ENCODE measurements at places on chromosomes 2 and 18. TPM values are rescaled to one million over a fixed set of nuclear protein-coding genes. Genes with fewer than 3 reads are reported as not detected.

The ERFE gene
- 2.1 TPM for total RNA-seq

The KCNG3 gene
- total RNA-seq: 16.5 TPM

The MAP3K19 gene
- total RNA-seq: not detected

The HOXD13 gene
- not detected for total RNA-seq

The GPR17 gene
- total RNA-seq: 0.35 TPM

DNA sequence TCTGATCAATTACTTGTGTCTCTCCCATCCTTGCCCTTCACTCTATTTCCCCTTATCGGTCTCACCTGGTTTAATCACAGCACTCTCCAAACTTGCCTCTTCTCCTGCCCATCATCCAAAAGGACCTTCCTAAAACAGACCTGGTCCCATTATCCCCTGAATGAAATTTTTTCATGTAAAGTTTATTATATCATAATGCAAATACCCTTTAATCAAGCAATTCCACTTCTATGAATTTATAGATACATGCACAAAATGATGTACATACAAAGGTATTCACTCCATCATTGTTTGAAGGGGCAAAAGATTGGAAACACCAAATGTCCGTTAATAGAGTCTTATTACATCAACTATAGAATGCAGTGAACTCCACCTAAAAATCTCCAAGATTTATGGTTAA lies 88.1 kb upstream of the PKDCC start:
- H3K36me3 ChIP-seq: no peaks in the 10 kb centered on the region
- H3K27ac ChIP-seq: no peak overlapping the region
- H3K4me1 ChIP-seq: peaks cover 6% of the 10 kb centered on the region
- H3K27me3 ChIP-seq: no peaks in the 10 kb centered on the region
- DNase-seq: no peak
- no peak overlapping the region for H3K4me3 ChIP-seq

GRCh38 chr2:185375731-185376130 lies 362.9 kb upstream of the FSIP2 start:
- no peak overlapping the region for H3K4me3 ChIP-seq
- H3K36me3 ChIP-seq: no peaks in the 10 kb centered on the region
- DNase-seq: no peak
- no peak overlapping the region for H3K27ac ChIP-seq

- DNase-seq: no peak
- H3K27me3 ChIP-seq: no peaks in the 10 kb centered on the region
- H3K4me3 ChIP-seq: no peak overlapping the region
Observed at GRCh38 chr2:126921066-126921465, 22.4 kb downstream of the TEX51 start.

GRCh38 chr18:57910817-57911216 lies 107.7 kb upstream of the ATP8B1 start:
- DNase-seq: peak; percentile 73
- H3K4me1 ChIP-seq: no peaks in the 10 kb centered on the region
- no peaks in the 10 kb centered on the region for H3K27me3 ChIP-seq
- H3K36me3 ChIP-seq: no peaks in the 10 kb centered on the region

DNA sequence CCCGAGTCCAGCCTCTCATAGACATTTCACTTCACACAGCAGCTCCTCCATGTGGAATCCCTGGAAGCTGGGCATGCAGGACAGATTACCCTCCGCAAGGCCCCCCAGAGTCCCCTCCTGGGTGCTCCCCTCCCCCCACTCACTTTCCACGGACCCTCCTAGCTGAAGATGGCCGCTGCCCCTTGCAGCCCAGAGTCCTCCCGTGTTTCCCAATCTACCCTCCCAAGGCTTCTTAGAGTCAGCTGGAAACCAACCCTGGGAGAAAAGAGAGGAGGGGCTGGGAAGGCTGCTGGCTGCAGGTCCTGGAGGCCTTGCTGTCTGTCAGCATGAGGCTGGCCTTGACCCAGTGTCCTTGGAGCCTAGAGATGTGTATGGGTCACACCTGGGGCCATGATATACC lies 49.0 kb upstream of the HAAO start:
- H3K27ac ChIP-seq: no peak overlapping the region
- H3K27me3 ChIP-seq: no peaks in the 10 kb centered on the region
- no peak for DNase-seq
- H3K4me1 ChIP-seq: no peaks in the 10 kb centered on the region

DNA sequence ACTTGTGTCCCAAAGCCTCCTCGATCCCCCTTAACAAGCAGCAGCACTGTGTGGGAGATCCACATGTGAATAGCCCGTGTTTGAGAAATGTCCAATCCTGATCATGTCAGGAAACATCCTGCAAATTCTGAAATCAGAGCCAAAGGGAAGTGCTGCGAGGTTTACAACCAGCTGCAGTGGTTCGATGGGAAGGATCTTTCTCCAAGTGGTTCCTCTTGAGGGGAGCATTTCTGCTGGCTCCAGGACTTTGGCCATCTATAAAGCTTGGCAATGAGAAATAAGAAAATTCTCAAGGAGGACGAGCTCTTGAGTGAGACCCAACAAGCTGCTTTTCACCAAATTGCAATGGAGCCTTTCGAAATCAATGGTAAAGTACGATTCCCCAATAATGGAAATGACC lies at the start of gene MARCO:
TSS of gene MARCO (plus strand) at position 164 of the 400 bp plus-strand sequence. CDS start at position 271, 107 bp downstream.
- DNase-seq: no peak
- H3K27ac ChIP-seq: no peak within 1 kb of the TSS
- H3K4me1 ChIP-seq: no peaks in the 10 kb centered on the region

DNA sequence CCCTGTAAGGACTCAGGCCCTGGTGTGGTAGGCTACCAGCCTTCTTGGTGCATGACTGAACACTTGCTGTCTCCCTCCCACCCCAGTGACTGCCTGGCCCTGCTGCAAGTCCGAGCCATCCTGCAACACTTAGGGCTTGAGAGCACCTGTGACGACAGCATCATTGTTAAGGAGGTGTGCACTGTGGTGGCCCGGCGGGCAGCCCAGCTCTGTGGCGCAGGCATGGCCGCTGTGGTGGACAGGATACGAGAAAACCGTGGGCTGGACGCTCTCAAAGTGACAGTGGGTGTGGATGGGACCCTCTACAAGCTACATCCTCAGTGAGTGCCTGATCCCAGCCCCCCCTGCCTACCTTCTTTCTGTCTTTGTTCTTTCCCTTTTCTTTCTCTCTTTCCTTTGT lies 55.2 kb downstream of the HK2 start:
- H3K36me3 ChIP-seq: peaks cover 100% of the 10 kb centered on the region
- H3K27me3 ChIP-seq: no peaks in the 10 kb centered on the region
- DNase-seq: no peak
- no peak overlapping the region for H3K27ac ChIP-seq

- no peak overlapping the region for H3K27ac ChIP-seq
- DNase-seq: no peak
- no peaks in the 10 kb centered on the region for H3K27me3 ChIP-seq
- H3K36me3 ChIP-seq: peaks cover 21% of the 10 kb centered on the region
Observed at GRCh38 chr2:189841019-189841418, 56.8 kb downstream of the PMS1 start.

GRCh38 chr2:128564131-128564530 lies 245.5 kb upstream of the HS6ST1 start:
- no peak overlapping the region for H3K4me3 ChIP-seq
- no peak for DNase-seq
- H3K4me1 ChIP-seq: no peaks in the 10 kb centered on the region
- no peaks in the 10 kb centered on the region for H3K27me3 ChIP-seq
- no peak overlapping the region for H3K27ac ChIP-seq

- no peaks in the 10 kb centered on the region for H3K27me3 ChIP-seq
- DNase-seq: peak; percentile 29
- H3K4me1 ChIP-seq: no peaks in the 10 kb centered on the region
- no peak overlapping the region for H3K4me3 ChIP-seq
- H3K27ac ChIP-seq: no peak overlapping the region
Observed at GRCh38 chr2:119426801-119427395, 4.8 kb upstream of the TMEM37 start.

GRCh38 chr2:195520671-195521155 lies 136.3 kb upstream of the SLC39A10 start:
- H3K36me3 ChIP-seq: peaks cover 7% of the 10 kb centered on the region
- DNase-seq: no peak
- no peaks in the 10 kb centered on the region for H3K4me1 ChIP-seq

- H3K4me3 ChIP-seq: no peak overlapping the region
- H3K36me3 ChIP-seq: peaks cover 8% of the 10 kb centered on the region
- H3K4me1 ChIP-seq: no peaks in the 10 kb centered on the region
Observed at GRCh38 chr2:7017671-7018281, 100.6 kb downstream of the RNF144A start.

Data from H9 (cell line).